Stimulated activated CD4-positive, alpha-beta T cell treated with anti-CD3 and anti-CD28 coated beads, Interleukin-1b, Interleukin-23, amount 100 ng/mL, for 1 hour (primary cell): ENCODE measurements at places on chromosomes 5 and 9.

GRCh38 chr9:101736717-101737116 lies 1.7 kb downstream of the GRIN3A start:
- DNase-seq: no peak

- no peak for DNase-seq
Observed at GRCh38 chr5:125536582-125536981, 790.1 kb upstream of the ZNF608 start.

GRCh38 chr5:68046445-68046844 lies 169.1 kb upstream of the PIK3R1 start:
- DNase-seq: no peak

DNA sequence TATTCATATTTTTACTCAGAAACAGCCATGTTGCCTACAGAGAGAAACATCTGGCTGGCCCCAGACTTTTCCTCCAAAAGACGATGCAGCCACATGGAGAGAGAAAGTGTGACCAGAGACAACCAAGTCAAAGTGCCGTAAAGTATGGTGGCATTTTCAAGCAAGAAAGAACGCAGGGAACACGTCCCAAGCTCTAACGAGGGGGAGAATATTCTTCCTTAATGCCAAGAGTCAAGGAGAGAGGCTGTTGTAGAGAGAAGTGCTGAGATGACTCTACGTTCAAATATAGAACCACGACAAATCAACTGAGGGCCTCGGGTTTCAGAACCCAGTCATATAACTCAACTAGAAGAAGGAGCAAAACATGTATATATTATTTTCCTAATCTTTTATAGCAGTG lies 55.9 kb downstream of the FNBP1 start:
- DNase-seq: no peak

- no peak for DNase-seq
Observed at GRCh38 chr5:95993266-95993665, 31.6 kb upstream of the ELL2 start.

DNA sequence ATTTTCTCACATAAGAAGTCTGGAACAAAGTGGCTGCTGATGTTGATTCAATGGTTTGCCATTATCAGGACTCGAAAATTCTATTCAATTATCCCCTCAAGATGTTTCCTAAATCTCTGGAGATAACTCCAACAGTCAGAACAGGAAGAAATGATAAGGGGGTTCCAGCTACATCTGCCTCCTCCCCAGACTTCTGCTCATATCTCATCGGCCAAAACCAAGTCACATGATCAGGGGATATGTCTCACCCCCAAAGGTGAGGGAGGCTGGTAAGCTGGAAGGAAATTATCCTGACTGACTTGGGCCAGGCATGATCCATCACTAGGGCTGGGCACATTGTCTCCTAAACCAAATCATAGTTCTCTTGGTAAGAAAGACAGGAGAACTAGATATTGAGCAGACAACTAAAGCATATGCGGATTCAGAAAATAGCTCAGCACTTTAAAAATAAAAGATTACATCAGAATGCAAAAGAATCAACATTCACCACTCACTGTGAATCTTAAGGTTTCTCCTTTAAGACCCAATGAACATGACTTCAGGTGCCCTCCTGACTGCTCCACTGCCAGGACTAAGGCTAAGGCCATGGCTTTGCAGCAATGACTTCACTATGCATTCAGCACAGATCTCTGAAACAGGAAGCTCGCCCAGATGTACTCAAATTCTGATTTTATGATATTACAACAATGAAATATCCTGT lies 306.3 kb downstream of the ENC1 start:
- no peak for DNase-seq

DNA sequence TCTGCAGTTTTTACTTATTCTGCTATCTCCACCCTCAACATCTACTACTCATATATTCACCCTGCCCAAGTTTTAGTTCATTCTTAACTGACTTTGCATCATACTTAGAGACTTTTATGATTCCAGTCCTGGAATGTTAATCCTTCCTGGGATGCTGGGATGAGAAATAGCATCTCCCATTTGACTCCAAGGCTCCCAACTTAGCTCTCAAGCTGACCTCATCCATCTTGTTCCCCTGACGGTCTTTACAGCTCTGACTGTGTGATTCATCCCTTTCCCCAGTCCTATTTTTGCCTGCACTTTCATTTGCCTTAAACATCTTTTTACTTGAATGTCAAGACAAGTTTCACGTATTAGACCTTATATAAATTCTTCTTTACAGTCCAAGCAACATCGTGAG lies 297.8 kb downstream of the EPB41L4A start:
- no peak for DNase-seq

- DNase-seq: no peak
Observed at GRCh38 chr9:35001803-35002502, 12.4 kb downstream of the DNAJB5 start.

DNA sequence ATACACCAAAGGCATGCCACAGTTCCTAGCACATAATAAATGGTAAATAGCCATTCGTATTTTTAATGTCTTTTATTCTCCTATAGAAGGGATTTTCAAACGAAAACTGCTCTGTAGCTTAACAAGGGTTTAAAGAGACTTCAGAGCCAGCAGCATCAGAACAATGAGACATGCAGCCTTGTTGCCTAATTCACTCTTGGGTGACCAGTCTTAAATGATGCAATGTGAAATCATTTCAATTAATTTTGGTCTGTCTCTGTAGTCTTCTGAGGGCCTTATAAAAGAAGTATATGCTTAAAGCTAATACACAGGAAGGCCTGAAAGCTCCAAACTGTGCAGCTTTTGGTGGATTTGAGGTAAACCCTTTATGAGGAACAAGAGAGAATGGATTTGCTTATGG lies 888.8 kb upstream of the WWC1 start:
- no peak for DNase-seq

DNA sequence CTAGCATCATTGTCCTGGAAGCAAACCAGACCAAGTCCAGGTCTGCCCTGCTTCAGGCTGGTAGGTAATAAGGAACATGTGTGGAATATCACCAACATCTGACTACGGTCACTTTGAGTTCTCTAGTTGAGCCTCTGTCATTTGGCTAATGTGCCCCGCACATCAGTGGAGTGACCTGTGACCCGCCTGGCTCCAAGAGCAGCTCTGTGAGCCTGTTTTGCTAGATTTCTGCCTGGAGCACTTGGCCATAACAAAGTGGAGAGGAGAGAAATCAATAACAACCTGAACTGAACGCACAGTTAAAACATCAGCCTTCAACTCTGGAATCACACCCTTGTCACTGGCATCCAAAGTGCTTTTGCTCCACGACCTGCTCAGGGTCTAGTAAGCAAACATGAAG lies 115.7 kb downstream of the PPP2R2B start:
- DNase-seq: no peak

GRCh38 chr9:102740578-102740977 lies 254.6 kb upstream of the CYLC2 start:
- DNase-seq: no peak

- no peak for DNase-seq
Observed at GRCh38 chr5:94017579-94017978, 276.2 kb upstream of the POU5F2 start.

GRCh38 chr5:7784683-7785380 lies 66.1 kb downstream of the CFAP90 start:
- no peak for DNase-seq

DNA sequence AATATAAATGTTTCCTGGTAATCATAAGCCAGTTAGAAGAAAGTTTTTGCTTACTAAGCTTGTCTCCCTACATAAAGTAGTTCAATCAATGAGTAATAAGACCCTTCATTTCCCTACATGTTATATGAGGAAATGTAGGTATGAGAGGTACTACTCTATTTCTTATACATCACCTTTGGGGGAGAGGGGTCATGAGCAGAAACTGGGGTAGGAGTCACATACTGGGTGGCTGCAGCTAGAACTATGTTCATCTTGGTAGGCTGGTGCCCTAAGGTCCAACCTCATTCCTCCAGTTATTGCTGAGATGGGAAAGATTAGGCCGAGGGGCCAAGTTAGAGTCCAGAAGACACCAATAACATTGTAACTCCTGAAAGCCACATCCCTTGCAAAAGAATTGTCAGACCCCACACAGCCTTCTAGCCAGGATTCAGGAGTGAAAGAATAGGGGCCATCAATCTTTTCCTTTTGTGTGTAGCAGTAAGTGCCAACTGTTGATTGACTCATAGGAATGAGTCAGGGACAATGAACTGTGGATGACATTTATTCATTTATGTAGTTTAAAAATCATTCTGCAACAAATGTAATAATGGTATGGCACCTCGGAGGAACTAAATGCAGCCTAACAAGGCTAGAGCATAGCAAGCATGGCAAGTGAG lies 21.6 kb upstream of the SREK1 start:
- no peak for DNase-seq

GRCh38 chr5:169299191-169299662 lies 1.7 kb downstream of the SLIT3 start:
- DNase-seq: no peak
